Stimulated activated naive CD4-positive, alpha-beta T cell (primary cell): ENCODE measurements at places on chromosomes 12 and 14.

- DNase-seq, result peak; percentile 90
Observed at GRCh38 chr12:4269279-4269991, 4.1 kb upstream of the CCND2 start.

- no peak for DNase-seq
Observed at GRCh38 chr12:102811110-102811737, 105.8 kb downstream of the PAH start.

GRCh38 chr12:109777544-109777943 lies 55.7 kb downstream of the TRPV4 start:
- peak; percentile 8 for DNase-seq

GRCh38 chr12:127648321-127648720 lies 618.6 kb upstream of the TMEM132C start:
- no peak for DNase-seq

- no peak for DNase-seq
Observed at GRCh38 chr12:51390891-51391282, 319 bp downstream of the GALNT6 start.

DNA sequence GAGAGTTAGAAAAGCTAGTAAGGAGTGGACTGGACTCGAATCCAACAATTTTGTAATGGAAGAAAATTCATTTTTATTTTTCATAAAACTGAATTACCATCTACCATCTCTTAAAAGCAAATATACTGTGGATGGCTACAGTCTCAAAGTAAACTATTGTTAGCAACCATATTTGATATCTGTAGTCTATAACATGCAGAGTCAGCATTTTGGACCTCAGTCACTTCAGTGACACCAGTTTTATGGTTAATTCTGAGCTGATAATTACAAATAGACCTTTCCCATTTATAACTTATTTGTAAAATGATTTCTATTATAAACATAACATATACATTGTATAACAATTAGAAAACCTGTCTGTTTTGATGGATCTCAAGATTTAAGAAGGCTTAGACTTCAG lies 2.0 kb downstream of the KRAS start:
- no peak for DNase-seq

DNA sequence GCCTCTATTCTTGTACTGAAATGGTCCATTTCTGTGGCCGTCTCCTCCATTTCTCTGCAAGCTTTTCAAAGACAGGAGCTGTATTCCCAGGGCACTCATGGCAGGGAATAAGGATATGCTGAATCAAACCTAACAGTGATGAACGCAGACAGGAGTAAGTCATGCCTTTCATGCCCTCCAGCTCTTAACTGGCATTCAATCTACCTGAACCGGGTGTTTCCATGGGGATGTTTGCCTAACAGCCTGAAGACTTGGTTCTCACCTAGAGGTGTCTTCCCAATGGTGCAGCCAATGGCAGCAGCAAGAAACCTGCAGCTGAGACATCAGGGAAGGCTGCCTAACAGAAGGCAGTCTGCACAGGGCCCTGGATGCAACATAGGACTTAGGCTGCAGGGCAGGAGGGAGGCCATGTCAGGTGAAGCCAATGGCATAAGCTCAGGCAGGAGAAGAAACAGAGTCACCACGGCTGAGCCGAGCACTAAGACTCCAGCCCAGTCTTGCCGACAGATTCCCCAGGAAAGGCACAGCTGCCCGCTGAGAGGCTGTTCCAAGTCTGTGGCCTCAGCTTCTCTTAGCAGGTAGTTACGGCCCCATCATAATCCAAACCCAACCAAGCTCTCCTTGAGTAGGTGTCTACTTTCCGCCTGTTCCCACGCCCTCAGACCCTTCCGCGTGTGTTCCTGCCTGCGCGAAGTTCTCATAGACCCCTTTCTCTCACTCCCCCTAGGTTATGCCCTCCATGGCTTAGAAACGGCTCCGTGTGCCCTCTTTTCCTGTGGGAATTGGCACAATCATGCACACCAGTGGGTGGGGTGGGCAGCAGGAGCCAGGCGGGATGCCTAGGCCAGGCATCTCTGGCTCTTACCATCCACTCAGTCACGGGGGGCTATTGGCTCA lies 44.1 kb downstream of the VWF start:
- no peak for DNase-seq

DNA sequence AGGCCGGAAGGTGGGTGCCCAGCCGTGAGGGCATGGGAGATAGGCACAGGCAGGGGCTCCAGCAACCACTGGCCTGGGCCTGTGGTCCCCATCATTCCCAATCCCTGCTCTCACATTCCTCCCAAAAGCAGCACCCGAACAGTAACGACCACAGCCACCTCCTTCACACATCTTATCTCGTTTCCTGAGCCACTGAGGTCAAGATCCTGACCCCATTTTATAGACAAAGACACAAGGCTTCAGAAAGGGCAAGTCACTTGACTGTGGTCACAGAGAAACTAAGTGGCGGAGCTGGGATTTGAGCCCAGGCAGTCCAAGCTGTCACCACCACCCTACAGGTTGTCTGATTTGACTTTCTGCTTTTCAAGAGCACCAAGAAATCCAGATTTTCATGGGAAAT lies 38.9 kb downstream of the DTX1 start:
- DNase-seq, result no peak

- DNase-seq, result no peak
Observed at GRCh38 chr12:46659824-46660223, 166.0 kb downstream of the SLC38A4 start.

DNA sequence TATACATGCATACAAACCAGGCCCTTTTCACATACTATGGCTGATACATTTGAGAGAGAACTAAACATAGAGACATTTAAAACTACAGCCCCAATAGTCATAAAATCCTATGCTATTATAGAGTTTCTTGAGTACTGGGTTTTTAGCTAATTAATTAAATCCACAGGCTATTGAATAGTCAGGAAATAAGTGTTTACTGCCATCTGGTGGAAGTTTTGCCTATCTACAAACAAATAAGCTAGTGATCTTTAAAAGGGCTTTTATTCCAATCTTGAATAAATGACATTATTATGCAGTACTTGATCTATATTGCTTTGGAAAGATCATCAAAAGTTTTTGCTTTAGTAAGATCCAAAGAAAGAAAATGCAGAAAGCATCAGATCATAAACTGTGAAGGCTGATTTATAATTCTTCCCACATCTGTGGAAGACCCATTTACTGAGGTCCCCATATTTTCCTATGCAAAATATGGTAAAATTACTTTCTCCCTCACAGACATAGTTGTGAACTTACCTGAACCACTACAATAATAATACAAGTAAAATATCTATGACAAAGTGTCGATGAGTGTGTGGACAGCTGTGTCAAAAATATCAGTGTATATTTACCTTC lies 131.3 kb downstream of the ITPR2 start:
- no peak for DNase-seq

DNA sequence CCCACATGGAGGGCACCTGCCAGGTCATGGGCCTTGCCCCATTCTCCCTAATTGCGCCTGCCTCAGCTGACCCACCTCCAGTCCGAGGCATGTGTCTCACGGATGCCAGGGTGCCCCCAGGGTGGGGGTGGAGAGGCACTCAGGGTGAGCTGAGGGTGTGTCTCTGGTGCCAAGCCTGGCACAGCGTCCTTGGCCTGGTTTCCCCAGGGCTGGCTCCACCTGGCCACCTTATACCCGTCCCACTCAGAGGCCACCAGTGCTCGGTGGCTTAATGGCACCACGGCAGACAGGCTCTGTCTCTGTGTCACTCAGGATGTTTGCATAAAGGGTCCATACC lies 33.6 kb upstream of the TDRD9 start:
- no peak for DNase-seq

- peak; percentile 65 for DNase-seq
Observed at GRCh38 chr14:102593061-102593824, 794 bp downstream of the RCOR1 start.

DNA sequence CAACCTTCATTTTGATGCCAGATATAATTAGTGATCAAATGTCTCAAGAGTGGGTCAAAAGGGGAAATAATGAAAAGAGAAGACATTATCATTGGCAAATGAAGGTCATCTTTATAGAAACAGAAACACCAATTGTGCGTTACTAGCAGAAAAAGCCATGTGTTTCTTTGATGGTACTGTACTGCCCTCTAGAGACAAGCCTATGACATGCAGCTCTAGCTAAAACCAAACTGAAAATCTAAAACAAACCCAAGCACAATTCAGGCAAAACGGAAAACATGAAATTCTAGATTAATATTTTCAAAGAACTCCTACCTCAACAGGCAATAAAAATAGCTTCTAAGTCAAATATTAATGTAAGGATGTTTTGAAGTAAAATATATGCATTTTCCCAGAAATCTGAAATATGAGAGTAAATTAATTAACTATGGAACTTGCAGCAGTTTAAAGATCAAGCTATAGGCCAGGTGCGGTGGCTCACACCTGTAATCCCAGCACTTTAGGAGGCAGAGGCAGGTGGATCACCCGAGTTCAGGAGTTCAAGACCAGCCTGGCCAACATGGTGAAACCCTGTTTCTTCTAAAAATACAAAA lies 115.4 kb downstream of the KLHL28 start:
- DNase-seq, result no peak

DNA sequence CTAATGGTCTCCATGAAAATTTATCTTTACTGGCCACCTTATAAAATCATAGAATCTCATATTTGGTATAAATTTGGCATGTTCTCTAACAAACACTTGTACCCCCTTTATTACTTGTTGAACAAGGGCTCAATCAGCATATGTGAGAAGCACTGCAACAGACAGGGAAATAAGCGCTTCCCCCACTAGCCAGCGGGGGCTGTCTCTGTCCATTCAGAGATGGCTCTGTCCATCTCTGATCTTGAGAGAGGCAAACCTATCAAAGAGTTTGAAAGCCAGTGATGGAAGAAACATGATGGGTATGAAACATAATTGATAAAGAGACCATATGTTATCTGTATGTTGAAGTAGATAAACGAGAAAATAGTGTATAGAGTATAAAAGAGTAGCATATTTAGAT lies 326.8 kb downstream of the PDZRN4 start:
- no peak for DNase-seq

DNA sequence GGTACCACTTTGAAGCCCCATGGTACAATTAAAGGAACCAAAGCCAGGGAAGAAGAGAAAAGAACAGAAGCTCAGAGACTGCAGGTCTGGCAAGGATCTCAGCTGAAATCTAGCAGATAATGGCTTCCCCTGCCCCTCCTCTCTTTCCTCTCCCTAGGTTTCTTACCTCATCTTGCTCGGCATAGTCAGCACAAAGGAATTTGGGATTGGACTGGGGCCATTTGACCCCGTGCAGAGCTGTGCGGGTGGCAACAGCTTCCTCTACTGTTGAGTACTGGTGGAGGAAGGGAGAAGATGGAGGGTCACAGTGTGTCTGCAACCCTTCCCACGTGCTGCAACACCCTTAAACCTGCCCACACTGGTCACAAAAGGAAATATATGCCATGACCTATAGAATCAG lies 4.7 kb upstream of the CDH24 start:
- DNase-seq, result no peak

GRCh38 chr12:75560167-75560566 lies 48.8 kb upstream of the KRR1 start:
- no peak for DNase-seq

DNA sequence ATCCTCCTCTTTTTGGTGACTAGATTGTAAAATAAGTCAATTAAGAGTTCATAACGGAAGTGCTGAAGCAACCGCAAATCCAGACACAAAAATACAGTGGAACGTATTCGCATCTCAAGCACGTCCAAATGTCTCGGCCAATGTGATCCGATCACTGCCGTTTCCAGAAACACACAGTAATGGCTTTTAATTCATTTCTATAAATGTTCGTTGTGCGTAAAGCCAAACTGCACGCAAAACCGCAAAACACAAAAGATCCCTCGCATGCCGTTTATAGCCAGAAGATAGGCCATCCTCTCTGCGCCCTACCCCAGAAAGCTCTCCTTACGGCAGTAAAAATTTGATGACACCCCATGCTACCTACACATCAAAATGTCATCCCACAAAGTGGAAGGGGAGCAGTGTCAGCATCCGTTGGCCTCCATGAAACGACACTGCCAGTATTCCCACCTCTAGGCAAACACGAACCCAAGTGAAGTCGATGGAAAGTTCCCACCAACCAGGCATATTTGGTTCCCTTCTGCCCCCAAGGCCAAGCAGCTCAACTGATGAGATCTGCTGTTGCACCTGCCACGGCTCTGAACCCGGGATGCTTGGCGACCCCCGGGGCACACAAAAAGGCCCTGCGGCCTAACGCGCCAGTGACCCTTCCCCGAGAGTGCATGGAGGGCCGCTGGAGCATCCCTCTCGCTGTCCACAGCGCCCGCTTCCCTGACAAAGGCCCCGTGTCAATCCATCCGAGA lies 1.4 kb downstream of the HECTD4 start:
- DNase-seq, result no peak

DNA sequence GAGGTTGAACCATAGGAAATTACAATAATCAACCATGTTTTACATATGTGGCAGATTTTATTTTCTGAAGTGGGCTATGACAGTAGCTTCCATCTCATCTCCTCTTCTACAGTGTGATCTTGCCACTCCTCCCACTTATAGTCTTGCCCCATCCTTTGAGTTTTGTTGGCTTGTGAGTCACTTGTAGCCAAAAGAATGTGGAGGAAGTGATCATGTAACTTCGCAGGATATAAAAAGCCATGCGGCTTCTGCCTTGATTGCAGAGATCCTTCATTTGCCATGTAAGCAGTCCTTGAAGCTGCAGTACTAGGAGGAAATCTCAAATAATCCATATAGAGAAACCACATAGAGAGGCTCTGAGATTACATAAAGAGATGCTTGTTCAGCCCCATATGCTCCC lies 13.7 kb upstream of the ZNF84 start:
- DNase-seq, result no peak

GRCh38 chr12:104680070-104680469 lies 223.3 kb downstream of the CHST11 start:
- no peak for DNase-seq
